ENCODE measurements at places on chromosomes 5 and 9.
A peak's percentile ranks its signal among the peaks of the same experiment; 100 is the strongest.

GRCh38 chr5:43312699-43313034 lies 545 bp downstream of the HMGCS1 start:
- peak overlapping the region; percentile 91 for H3K27ac ChIP-seq
- peaks cover 12% of the 10 kb centered on the region for H3K4me1 ChIP-seq
- H3K36me3 ChIP-seq: no peaks in the 10 kb centered on the region
- H3K27me3 ChIP-seq: no peaks in the 10 kb centered on the region
- peak overlapping the region; percentile 88 for H3K4me3 ChIP-seq

DNA sequence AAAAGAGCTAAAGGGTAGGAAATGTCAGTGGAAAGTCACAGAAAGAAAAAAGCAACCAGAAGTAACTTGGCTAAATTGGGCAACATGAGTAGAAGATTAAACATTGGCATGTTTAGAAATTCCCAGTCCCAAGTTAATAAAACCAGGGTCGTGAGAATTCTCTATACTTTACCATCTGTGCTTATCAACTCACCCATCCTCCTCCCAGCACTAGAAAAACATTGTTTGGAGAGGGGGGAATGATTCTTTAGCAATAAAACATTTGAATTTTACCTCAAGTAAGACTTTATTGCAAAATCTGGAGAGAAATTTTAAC lies 79.6 kb downstream of the PRKACG start:
- H3K27ac ChIP-seq: no peak overlapping the region
- H3K4me3 ChIP-seq: no peak overlapping the region
- H3K36me3 ChIP-seq: no peaks in the 10 kb centered on the region
- peaks cover 6% of the 10 kb centered on the region for H3K27me3 ChIP-seq
- peaks cover 8% of the 10 kb centered on the region for H3K4me1 ChIP-seq
- no peak for DNase-seq

- no peak overlapping the region for H3K27ac ChIP-seq
- DNase-seq: no peak
- peaks cover 24% of the 10 kb centered on the region for H3K27me3 ChIP-seq
- H3K4me3 ChIP-seq: no peak overlapping the region
- H3K36me3 ChIP-seq: no peaks in the 10 kb centered on the region
- no peaks in the 10 kb centered on the region for H3K4me1 ChIP-seq
These were observed 43.1 kb downstream of the CAMK2A start for GRCh38 chr5:150246429-150246828.

GRCh38 chr5:98787131-98787719 lies 13.8 kb downstream of the RGMB start:
- no peak overlapping the region for H3K27ac ChIP-seq
- H3K4me1 ChIP-seq: no peaks in the 10 kb centered on the region
- no peaks in the 10 kb centered on the region for H3K27me3 ChIP-seq

GRCh38 chr5:111892949-111893348 lies 136.0 kb upstream of the NREP start:
- no peak for DNase-seq
- H3K4me1 ChIP-seq: no peaks in the 10 kb centered on the region
- H3K27me3 ChIP-seq: no peaks in the 10 kb centered on the region
- H3K36me3 ChIP-seq: no peaks in the 10 kb centered on the region

DNA sequence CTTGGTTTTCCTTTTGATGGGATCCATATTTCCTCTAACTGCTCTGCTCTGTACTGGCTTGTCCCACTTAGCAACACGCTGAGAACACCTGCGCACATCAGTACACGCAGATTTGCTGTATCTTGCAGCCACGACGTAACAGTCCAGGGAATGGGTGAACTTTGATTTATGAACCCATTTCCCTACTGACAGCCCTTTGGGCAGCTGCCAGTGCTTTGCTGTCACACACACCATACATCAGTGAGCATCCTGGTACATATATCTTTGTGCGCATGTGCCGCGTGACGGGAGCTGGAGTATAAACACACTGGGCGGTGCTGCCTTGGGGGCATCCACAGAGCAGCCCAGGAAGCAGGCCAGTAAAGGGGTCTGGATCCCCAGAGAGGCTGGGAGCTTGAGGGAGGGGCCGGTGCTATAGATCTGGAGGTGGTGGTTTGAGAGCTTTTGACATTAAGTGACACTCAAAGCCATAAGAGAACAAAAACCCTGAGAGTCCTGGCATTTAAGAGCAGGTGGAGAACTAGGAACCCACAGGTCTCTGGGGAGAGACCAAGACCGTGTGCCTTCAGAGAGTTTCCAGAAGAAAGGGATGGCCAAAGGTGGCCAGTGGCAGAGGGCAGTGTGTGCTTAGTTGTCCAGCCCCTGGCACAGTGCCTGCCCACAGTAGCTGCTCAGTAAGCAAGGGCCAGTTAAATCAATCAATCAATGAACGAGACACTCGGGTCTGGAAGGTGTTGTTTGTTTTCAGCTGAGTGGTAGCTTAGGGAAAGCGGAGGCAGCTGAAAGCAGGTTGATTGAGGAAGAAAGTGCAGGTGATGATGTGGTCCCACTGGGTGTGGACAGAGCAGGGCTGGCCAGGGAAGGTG lies 53.7 kb downstream of the LMX1B start:
- no peak overlapping the region for H3K27ac ChIP-seq
- no peak overlapping the region for H3K4me3 ChIP-seq
- DNase-seq: no peak
- H3K36me3 ChIP-seq: no peaks in the 10 kb centered on the region

GRCh38 chr9:38042626-38043357 lies 26.2 kb downstream of the SHB start:
- H3K27ac ChIP-seq: no peak overlapping the region
- H3K4me3 ChIP-seq: no peak overlapping the region
- no peaks in the 10 kb centered on the region for H3K4me1 ChIP-seq
- no peak for DNase-seq
- no peaks in the 10 kb centered on the region for H3K27me3 ChIP-seq
- H3K36me3 ChIP-seq: no peaks in the 10 kb centered on the region

DNA sequence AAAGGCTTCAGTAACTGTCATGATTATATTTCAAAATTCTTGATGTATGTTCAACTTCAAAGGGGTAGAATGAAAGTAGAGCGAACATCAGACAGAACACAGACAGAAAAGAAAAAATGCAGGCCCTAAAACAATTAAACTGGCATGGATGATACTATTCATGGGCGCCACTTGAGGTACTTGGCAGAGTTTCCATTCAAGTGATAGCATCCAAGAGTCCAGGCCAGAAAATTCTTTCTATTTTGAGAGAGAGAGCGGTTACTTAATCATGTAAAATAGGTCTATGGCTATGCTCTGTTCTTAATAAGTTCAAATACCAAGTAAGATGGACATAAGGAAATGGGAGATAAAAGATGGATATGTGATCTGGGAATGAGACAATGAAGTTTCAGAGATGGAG lies 21.4 kb upstream of the PRR16 start:
- no peak for DNase-seq
- H3K36me3 ChIP-seq: no peaks in the 10 kb centered on the region
- no peaks in the 10 kb centered on the region for H3K4me1 ChIP-seq
- H3K27me3 ChIP-seq: no peaks in the 10 kb centered on the region
- H3K27ac ChIP-seq: no peak overlapping the region

- H3K36me3 ChIP-seq: peaks cover 21% of the 10 kb centered on the region
- peaks cover 7% of the 10 kb centered on the region for H3K4me1 ChIP-seq
- no peak overlapping the region for H3K27ac ChIP-seq
- H3K4me3 ChIP-seq: no peak overlapping the region
- no peak for DNase-seq
These were observed 2.4 kb downstream of the NOL6 start for GRCh38 chr9:33471361-33471760.

DNA sequence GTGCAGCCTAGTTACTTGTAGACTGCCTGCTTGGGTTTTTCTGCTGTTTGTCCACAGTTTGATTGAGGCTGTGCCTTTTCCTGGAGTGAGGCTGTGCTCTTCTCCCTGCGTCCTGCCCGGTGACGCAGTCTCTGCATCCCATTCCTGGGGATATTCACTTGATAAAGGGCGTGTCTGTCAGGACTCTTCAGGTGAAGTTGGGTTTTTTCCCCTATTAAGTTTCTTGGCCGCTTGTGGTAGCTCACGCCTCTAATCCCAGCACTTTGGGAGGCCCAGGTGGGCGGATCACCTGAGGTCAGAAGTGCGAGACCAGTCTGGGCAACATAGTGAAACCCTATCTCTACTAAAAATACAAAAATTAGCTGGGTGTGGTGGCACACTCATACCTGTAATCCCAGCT lies 50.0 kb upstream of the SUSD3 start:
- H3K4me1 ChIP-seq: peaks cover 9% of the 10 kb centered on the region
- peaks cover 85% of the 10 kb centered on the region for H3K36me3 ChIP-seq
- H3K27me3 ChIP-seq: peaks cover 4% of the 10 kb centered on the region
- no peak for DNase-seq
- no peak overlapping the region for H3K27ac ChIP-seq

Data from T-cell (primary cell).